ENCODE measurements at places on chromosomes 16 and 17. TPM values are rescaled to one million over a fixed set of nuclear protein-coding genes. Genes with fewer than 3 reads are reported as not detected.
A peak's percentile ranks its signal among the peaks of the same experiment; 100 is the strongest.

DNA sequence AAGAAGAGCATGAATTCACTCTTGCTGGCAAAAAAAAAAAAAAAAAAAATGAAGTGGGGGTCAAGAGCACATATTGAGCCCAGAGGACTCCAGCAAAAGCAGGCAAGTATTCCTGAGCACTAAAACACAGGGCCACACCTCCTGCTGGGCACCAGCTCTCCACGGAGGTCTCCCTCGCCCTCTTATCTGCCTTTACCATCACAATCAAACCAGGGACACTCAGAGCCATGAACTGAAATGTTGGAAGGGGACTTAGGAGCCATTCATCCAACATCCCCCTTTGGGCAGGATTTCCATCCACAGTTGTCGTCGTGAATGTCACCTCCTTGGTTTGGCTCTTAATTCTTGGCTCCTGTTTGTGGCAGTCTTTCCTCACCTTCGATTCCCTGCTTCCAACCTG is 89.8 kb upstream of the GNAO1 start:
- peaks cover 34% of the 10 kb centered on the region for H3K4me1 ChIP-seq
- H3K27ac ChIP-seq, result peak overlapping the region; percentile 99
- no peak for DNase-seq

DNA sequence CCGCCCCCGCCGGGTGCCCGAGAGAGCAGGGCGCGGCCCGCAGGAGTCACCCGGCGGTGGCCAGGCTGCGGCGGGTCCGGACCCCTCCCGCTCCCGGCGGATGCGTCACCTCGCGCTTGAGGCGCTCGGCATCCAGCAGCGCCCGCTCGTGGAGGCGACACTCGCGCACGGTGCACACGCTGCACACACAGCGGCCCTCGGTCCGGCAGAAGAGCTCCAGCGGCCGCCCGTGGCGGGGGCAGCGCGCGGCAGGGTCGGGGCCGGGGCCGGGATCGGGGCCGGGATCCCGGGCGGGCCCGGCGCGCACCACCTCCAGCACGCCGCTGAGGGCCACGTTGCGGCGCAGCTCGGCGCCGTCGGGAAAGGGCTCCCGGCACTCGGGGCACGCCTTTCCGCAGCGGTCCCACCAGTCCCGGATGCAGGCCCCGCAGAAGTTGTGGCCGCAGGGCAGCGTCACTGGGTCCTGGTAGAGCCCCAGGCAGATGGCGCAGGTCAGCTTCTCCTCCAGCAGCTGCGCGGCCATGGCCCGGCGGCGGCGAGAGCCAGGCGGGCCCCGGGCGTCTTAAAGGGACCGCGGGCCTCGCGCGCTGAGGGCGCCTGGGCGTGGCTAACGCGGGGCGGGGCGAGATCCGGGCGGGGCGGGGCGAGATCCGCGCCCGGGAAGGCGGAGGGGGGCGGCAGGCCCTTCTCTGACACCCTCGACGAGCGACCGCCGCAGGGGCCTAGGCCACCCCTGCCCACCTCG is at the start of gene TRIM65:
Gene TRIM65, minus strand, starts transcription at position 537 of the 745 bp plus-strand sequence. Its CDS starts 14 bp downstream, at position 523.
- peak; percentile 91 for DNase-seq
- H3K27ac ChIP-seq, result peak within 1 kb of the TSS; percentile 90
- peaks cover 4% of the 10 kb centered on the region for H3K36me3 ChIP-seq
- peaks cover 22% of the 10 kb centered on the region for H3K4me1 ChIP-seq
- peak within 1 kb of the TSS; percentile 87 for H3K4me3 ChIP-seq

- DNase-seq, result no peak
- H3K4me3 ChIP-seq, result no peak overlapping the region
- H3K4me1 ChIP-seq, result no peaks in the 10 kb centered on the region
- H3K36me3 ChIP-seq, result no peaks in the 10 kb centered on the region
- H3K27me3 ChIP-seq, result peaks cover 6% of the 10 kb centered on the region
Observed at GRCh38 chr17:27798376-27798775, 2.0 kb downstream of the NOS2 start.

GRCh38 chr16:67393111-67393787 is at the start of gene TPPP3:
Gene TPPP3 (minus strand): TSS chr16:67393498. CDS start chr16:67391111, 2,387 bp downstream.
- H3K4me3 ChIP-seq, result peak within 1 kb of the TSS; percentile 85
- H3K4me1 ChIP-seq, result peaks cover 20% of the 10 kb centered on the region
- peak within 1 kb of the TSS; percentile 72 for H3K27ac ChIP-seq
- peak; percentile 89 for DNase-seq

DNA sequence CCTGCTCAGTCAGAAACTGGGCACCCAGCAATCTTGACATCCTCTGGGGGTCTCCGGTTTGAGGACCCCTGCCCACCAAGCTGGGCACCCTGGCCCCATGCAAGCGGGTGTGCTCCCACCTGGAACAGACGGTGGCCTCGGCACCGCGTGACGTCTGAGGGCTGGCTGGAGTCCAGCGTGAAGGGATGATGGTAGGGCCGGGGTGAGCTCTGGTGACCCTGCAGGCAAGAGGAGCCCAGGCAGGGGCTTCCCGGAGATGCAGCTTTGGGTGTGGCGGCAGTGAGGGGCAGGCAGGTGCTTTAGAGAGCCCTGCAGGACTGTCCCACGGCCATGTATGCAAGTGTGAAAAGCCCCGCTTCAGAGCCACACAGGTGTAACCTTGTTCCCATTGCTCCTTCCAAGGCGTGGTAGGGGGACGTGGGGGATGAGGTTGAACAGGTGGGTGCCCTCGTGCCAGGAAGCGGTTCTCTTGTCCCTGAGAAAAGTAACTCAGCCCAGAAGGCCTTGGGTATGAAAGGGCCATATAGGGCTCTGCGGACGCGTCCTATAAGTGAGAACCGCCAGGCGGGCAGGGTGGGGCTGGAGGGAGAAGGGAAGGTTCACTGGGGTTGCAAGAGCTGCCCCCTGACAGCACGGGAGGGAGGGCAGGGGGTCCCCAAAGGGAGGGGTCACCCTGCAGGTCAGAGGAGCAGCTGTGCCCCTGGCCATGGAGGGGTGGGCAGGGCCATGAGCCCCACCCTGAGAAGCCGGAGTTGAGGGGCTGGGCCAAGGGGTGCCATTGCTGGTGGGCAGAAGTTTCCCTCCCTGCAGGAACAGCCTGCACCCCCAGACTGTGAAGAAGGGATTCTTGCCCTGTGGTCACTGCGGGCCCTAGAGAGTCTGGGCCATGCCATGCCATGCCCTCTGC is 9.2 kb downstream of the RGS11 start:
- no peak for DNase-seq
- no peaks in the 10 kb centered on the region for H3K36me3 ChIP-seq

GRCh38 chr16:75445298-75445697 is 12.0 kb upstream of the CFDP1 start:
- no peaks in the 10 kb centered on the region for H3K27me3 ChIP-seq
- no peaks in the 10 kb centered on the region for H3K4me1 ChIP-seq
- H3K27ac ChIP-seq, result no peak overlapping the region

- H3K36me3 ChIP-seq, result peaks cover 1% of the 10 kb centered on the region
- no peaks in the 10 kb centered on the region for H3K4me1 ChIP-seq
- no peak for DNase-seq
- no peak overlapping the region for H3K27ac ChIP-seq
- H3K27me3 ChIP-seq, result peaks cover 2% of the 10 kb centered on the region
Observed at GRCh38 chr17:21564262-21564661, 128.1 kb upstream of the KCNJ18 start.

GRCh38 chr17:49315551-49316257 is 46.3 kb downstream of the ZNF652 start:
- DNase-seq, result peak; percentile 52
- no peaks in the 10 kb centered on the region for H3K36me3 ChIP-seq
- H3K27me3 ChIP-seq, result no peaks in the 10 kb centered on the region
- no peak overlapping the region for H3K27ac ChIP-seq
- H3K4me1 ChIP-seq, result no peaks in the 10 kb centered on the region

DNA sequence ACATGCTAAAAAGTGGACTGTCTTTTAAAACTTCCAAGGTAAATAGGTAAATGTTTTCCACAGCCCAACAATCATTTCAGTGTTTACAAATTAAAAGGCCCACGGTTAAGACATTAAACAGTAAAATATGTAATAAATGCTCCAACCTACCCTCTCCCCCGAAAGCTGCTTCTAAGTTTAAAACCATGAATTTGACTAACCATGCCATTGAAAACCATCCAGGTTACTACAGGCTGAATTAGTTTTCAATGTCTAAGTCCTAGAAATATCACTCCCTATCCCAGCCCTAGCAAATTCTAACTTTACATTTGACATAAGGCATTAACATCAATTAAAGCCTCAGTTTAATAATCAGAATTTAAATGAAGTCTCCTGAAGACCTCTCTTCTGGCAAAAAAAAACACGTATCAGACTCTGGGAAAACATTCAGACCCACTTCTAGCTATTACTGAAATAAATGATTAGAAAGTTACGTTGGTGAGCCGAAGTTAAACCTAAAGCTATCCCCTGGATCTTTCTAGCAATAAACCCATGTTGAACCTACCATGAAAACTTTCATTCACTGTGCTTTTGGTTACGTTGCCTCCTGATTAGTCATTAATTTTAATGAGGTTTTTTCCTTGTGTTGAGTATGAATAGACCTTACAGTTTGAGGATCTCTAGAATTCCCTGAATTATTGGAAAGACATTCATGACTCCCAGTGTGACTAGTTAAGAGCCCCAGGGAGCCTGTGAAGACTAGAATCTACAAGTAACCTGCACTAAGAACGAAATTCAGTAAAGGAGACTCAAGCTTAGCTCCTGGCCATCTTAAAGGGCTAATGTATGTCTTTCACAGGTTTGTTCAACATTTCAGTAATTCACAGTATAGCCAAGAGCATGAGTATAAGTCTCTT is 1.7 kb upstream of the POLG2 start:
- peak overlapping the region; percentile 35 for H3K27ac ChIP-seq
- H3K4me1 ChIP-seq, result peaks cover 31% of the 10 kb centered on the region
- no peak for DNase-seq
- peaks cover 4% of the 10 kb centered on the region for H3K27me3 ChIP-seq
- H3K36me3 ChIP-seq, result no peaks in the 10 kb centered on the region

GRCh38 chr16:70018254-70018653 is 67.1 kb downstream of the CLEC18A start:
- no peaks in the 10 kb centered on the region for H3K27me3 ChIP-seq
- H3K27ac ChIP-seq, result no peak overlapping the region
- H3K4me1 ChIP-seq, result no peaks in the 10 kb centered on the region
- DNase-seq, result no peak
- H3K4me3 ChIP-seq, result no peak overlapping the region

GRCh38 chr17:45431531-45432404 is 902 bp downstream of the ARHGAP27 start:
- H3K36me3 ChIP-seq, result no peaks in the 10 kb centered on the region
- H3K4me1 ChIP-seq, result peaks cover 26% of the 10 kb centered on the region
- H3K27ac ChIP-seq, result no peak overlapping the region
- H3K27me3 ChIP-seq, result peaks cover 25% of the 10 kb centered on the region
- peak overlapping the region; percentile 68 for H3K4me3 ChIP-seq

DNA sequence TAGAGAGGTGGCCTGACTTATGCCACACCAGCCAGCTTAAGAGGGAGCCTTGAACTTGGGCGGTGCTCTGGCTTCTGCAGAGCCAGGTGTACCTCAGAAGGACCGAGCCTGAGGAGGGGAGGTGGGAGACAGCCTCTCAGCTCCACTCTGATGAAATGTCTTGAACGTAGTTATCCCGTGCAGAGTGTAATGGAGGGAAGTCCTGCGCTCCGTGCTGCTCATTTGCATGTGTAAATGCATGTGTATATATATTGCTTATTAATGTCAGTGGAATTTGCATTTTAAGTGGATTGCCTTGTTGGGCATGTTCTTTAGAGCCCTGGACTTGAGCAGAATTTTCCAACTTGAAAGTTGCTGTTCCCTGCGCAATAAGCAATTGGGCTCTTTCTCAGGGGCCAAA is 264.9 kb upstream of the SDK2 start:
- no peak for DNase-seq
- H3K4me3 ChIP-seq, result no peak overlapping the region
- peaks cover 6% of the 10 kb centered on the region for H3K27me3 ChIP-seq
- peaks cover 6% of the 10 kb centered on the region for H3K36me3 ChIP-seq

- H3K27ac ChIP-seq, result no peak overlapping the region
- H3K27me3 ChIP-seq, result no peaks in the 10 kb centered on the region
- H3K4me1 ChIP-seq, result no peaks in the 10 kb centered on the region
- no peaks in the 10 kb centered on the region for H3K36me3 ChIP-seq
Observed at GRCh38 chr16:20884240-20884556, 16.0 kb downstream of the DCUN1D3 start.

- peaks cover 3% of the 10 kb centered on the region for H3K4me1 ChIP-seq
- H3K4me3 ChIP-seq, result no peak overlapping the region
- H3K27me3 ChIP-seq, result no peaks in the 10 kb centered on the region
- no peak for DNase-seq
- no peak overlapping the region for H3K27ac ChIP-seq
Observed at GRCh38 chr17:62673614-62674362, 46.3 kb downstream of the MRC2 start.

DNA sequence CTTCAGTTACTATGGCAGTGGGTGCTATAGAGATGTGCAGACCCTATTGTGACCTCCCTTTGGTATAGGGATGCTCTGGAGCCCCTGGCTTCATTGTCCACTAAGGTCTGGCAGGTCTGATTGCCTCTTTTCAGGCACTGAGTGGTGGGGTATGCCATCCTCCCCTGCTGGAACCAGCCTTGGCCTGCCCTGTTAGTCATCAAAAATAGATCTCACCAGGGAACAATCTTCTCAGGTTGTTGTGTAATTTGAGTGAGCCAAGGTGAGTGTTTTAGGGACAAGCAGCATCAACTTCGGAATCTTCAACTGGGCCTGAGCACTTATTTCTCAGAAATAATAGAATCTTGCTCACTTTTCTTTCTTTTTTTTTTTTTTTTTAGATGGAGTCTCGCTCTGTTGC is 19.6 kb downstream of the HMOX2 start:
- H3K4me1 ChIP-seq, result peaks cover 24% of the 10 kb centered on the region
- DNase-seq, result no peak
- no peak overlapping the region for H3K4me3 ChIP-seq
- peaks cover 5% of the 10 kb centered on the region for H3K36me3 ChIP-seq
- no peak overlapping the region for H3K27ac ChIP-seq
- peaks cover 2% of the 10 kb centered on the region for H3K27me3 ChIP-seq

GRCh38 chr17:49851387-49852291 is 3.8 kb upstream of the TAC4 start:
- peaks cover 25% of the 10 kb centered on the region for H3K27me3 ChIP-seq
- DNase-seq, result peak; percentile 88
- H3K4me3 ChIP-seq, result peak overlapping the region; percentile 81
- H3K36me3 ChIP-seq, result no peaks in the 10 kb centered on the region

GRCh38 chr17:57516290-57517230 is 228.5 kb downstream of the CCDC182 start:
- peak overlapping the region; percentile 43 for H3K4me3 ChIP-seq
- H3K27ac ChIP-seq, result peak overlapping the region; percentile 99

- H3K27me3 ChIP-seq, result no peaks in the 10 kb centered on the region
- DNase-seq, result no peak
- no peak overlapping the region for H3K4me3 ChIP-seq
- H3K4me1 ChIP-seq, result no peaks in the 10 kb centered on the region
- no peak overlapping the region for H3K27ac ChIP-seq
Observed at GRCh38 chr16:65353183-65353582, 231.3 kb upstream of the CDH11 start.

- H3K27me3 ChIP-seq, result no peaks in the 10 kb centered on the region
- no peak overlapping the region for H3K4me3 ChIP-seq
- no peak overlapping the region for H3K27ac ChIP-seq
- H3K36me3 ChIP-seq, result no peaks in the 10 kb centered on the region
- DNase-seq, result no peak
Observed at GRCh38 chr17:32239456-32239855, 26.2 kb upstream of the RHBDL3 start.

- no peak overlapping the region for H3K4me3 ChIP-seq
- peaks cover 4% of the 10 kb centered on the region for H3K4me1 ChIP-seq
- no peaks in the 10 kb centered on the region for H3K36me3 ChIP-seq
- no peak overlapping the region for H3K27ac ChIP-seq
- DNase-seq, result no peak
Observed at GRCh38 chr17:31308372-31309334, 5.2 kb downstream of the EVI2B start.

EVI2B gene
- total RNA-seq, result not detected

FTO gene
- 106 TPM for total RNA-seq

CASKIN2 gene
- total RNA-seq, result 22.1 TPM

KRT31 gene
- total RNA-seq, result not detected

NUTF2 gene
- 196 TPM for total RNA-seq

RAB26 gene
- 292 TPM for total RNA-seq

PERCC1 gene
- not detected for total RNA-seq

SYCE1L gene
- total RNA-seq, result 12.8 TPM

All from glutamatergic neuron (in vitro differentiated cells).